ENCODE measurements at places on chromosomes 4 and X.

GRCh38 chr4:2795300-2795892 is 2.5 kb downstream of the SH3BP2 start:
- DNase-seq: no peak

DNA sequence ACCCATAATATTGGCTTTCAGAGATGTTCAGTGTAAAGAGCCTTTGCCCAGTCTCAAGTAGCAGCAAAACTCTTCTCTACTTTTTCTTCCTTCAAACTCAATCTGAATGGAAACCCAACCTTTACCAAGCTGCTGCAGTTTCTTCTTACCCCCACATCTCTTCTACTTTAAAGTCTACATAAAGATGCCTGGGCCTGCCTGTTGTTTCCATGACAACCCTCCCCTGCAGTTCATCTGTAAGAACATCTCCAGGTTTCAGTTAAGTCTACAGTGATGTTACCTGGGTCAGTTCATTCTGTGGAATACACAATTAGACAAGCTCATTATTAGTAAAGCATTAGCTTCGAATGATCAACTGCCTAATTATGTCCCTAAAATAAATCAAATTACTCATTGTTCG is 81.4 kb downstream of the SPANXN3 start:
- DNase-seq: no peak

DNA sequence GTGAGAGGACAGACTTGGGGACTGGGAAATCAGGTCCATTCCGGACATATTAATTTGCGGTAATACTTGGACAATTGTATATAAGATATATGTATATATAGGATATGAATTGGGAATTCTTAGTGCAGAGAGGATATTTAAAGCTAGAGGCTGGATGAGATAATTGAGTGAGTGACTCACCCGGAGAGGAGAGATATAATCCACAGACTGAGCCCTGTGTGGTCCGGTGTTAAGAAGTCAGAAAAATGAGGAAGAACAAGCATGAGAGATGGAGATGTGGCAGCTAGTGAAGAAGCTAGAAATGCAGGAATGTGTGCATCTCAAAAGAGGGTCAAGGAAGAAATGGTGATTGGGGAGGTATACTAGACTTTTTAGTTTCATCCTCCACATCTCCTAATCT is 336.2 kb downstream of the SLC7A11 start:
- DNase-seq: no peak

GRCh38 chrX:153665726-153666306 is 7.8 kb downstream of the PNCK start:
- no peak for DNase-seq

DNA sequence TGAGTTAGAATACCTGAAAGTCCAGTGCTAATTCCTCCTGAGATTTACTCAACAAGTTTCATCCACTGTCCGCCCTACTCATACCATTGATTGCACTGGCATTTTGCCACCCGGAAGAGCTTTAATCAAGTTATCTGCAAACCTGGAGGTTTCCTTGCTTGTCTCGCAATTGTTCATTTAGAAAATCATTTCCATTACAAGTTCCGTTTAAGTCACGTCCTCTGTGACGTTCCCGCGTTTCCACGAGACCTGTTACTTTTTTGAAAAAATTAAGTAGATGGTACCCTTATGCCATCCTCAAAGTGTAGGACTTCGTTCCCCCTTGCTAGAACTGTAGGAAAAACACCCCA is 761 bp upstream of the FRYL start:
- no peak for DNase-seq

GRCh38 chrX:100447655-100448397 is 37.8 kb upstream of the PCDH19 start:
- DNase-seq: no peak

DNA sequence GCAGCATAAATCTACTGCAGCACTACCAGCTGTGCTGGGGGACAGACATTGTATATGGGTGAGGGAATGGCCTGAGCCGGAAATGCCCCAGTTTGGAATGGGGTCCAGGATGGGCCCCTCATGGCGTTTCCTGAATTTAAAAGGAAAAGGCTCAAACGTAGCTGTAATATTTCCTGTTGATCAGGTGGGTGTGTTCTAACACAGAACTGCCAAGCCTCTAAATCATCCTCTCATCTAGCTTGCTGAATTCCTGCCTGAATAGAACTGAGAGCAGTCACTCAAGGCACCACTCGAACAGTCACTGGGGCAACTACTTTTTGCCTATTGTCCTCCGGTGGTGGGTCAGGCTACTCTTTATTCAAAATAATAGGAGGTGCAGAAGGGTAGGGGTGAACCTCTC is 28.7 kb downstream of the ADH6 start:
- no peak for DNase-seq

DNA sequence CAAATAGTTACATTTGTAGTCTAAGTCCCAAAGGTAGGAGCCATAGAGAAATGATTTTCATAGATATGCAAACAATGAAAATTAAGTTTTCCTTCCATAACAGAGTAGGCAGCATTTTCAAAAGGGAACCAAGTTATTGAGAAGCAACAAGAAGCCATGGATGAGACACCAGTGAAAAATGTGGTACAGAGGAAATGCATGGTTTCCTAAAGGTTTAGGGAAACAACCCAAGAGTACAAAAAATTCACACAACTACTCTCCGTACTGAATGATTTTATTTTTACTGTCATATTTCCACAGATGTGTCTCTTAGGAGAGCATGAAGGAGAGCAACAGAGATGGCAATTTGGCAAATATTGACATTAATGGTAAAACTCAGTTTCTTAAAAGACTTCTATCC is 1408.9 kb upstream of the PCDH7 start:
- DNase-seq: no peak

- DNase-seq: no peak
Measured at GRCh38 chr4:41703785-41704184, 44.7 kb downstream of the PHOX2B start.

GRCh38 chr4:138241281-138242075 is 671 bp downstream of the SLC7A11 start:
- no peak for DNase-seq

GRCh38 chr4:123826896-123827295 is 430.3 kb downstream of the SPRY1 start:
- no peak for DNase-seq

GRCh38 chr4:24550441-24551175 is 33.7 kb downstream of the DHX15 start:
- no peak for DNase-seq

GRCh38 chr4:86657910-86658309 is 63.8 kb downstream of the PTPN13 start:
- no peak for DNase-seq

DNA sequence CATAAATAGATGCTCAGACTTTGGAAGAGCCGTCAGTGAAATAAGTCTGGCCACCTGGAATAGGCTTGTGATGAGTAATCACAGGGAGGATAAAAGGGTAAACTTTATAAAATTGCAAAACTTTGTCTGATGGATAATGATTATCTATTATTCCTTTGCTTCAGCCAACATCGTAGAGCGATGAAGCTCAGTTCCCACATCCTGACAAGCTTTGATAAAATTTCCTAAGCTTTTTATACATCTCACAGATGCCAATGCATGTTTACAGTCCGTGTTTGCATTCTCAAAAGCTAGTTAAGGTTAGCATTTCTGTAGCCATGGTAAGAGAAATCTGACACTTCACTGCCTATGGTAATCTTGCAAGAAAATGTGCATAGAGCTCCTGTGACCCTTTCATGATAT is 15.4 kb upstream of the UGDH start:
- no peak for DNase-seq

- DNase-seq: no peak
Measured at GRCh38 chr4:70623323-70623722, 5.2 kb upstream of the ENAM start.

- no peak for DNase-seq
Measured at GRCh38 chr4:147160908-147161513, 215.3 kb upstream of the TTC29 start.

DNA sequence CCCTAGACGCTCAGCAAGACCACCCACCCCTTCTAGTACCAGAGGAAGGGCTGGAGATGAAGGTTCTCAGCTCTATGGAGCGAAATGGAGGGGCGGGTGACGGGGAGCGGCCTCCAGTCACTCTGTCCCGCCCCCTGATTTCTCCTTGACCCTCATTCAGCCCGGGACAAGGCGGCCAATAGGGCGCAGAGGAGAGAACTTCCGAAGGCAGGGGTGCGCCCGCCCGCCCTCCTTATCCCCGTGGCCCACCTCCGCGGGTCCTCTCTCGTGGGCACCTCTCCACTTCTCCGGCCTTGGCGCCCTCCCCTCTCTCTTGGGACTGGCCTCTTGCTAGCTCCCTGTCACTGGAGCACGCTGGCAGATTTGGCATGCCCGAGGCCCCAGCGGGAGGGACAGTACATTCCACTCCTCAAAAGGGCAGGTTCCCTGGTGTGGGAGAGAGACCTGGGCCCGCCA is 1.1 kb upstream of the SEPTIN6 start:
- no peak for DNase-seq

GRCh38 chrX:103794119-103794518 is 17.5 kb downstream of the PLP1 start:
- no peak for DNase-seq

All from stimulated activated CD8-positive, alpha-beta memory T cell treated with anti-CD3 and anti-CD28 coated beads, Interleukin-4, amount 100 ng/mL, for 24 hours (primary cell).